ENCODE measurements at places on chromosomes 6 and 20. TPM values are rescaled to one million over a fixed set of nuclear protein-coding genes. Genes with fewer than 3 reads are reported as not detected.

DNA sequence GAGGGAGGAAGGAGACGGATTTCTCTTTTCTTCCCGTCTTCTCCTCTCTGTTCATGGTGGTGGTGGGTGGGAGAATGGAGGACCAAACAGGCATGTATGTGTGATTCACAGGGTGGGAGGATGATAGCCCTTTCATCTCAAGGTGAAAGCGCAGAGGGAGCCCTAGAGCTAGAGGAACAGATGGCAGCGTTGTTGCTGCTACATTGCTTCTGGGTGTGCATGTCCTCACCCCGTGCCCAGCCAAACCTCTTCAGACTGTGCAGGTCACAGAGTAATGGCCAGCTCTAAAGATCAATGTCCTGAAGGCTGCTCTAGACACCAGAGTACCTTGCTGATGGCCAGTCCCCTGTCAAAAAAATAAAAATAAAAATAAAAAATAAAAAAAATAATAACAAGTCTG is 301.8 kb downstream of the TBC1D7 start:
- no peak overlapping the region for H3K4me3 ChIP-seq
- H3K4me1 ChIP-seq, result no peaks in the 10 kb centered on the region
- no peaks in the 10 kb centered on the region for H3K27me3 ChIP-seq
- H3K36me3 ChIP-seq, result no peaks in the 10 kb centered on the region
- DNase-seq, result no peak

DNA sequence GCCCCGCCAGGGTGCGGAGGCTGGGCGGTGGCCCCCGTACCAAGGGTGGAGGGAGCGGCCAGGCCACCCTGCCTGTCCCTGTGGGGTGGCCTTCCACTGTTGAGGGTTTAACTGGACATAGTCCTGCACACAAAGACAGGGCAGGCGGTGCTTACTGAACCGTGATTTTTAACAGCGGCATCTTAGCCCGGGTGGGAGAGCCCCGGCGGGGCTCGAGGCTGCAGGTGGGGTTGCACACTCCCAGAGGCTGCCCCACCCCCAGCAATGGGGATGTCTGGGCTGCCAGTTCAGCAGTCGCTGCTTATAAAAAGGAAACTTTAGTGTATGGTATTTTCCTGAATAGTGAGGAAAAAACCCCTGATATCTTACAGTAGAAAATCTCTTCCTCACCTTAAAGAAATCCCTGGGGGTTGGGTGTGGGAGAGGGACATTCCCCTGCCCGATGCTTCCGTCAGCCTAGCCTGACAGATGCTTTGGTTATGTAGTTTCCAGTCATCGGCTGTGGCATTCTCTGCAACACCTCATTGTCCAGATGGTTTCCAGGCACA is 79.4 kb downstream of the IRF4 start:
- no peak overlapping the region for H3K4me3 ChIP-seq
- H3K27me3 ChIP-seq, result peaks cover 4% of the 10 kb centered on the region
- H3K4me1 ChIP-seq, result no peaks in the 10 kb centered on the region
- no peaks in the 10 kb centered on the region for H3K36me3 ChIP-seq
- DNase-seq, result no peak

DNA sequence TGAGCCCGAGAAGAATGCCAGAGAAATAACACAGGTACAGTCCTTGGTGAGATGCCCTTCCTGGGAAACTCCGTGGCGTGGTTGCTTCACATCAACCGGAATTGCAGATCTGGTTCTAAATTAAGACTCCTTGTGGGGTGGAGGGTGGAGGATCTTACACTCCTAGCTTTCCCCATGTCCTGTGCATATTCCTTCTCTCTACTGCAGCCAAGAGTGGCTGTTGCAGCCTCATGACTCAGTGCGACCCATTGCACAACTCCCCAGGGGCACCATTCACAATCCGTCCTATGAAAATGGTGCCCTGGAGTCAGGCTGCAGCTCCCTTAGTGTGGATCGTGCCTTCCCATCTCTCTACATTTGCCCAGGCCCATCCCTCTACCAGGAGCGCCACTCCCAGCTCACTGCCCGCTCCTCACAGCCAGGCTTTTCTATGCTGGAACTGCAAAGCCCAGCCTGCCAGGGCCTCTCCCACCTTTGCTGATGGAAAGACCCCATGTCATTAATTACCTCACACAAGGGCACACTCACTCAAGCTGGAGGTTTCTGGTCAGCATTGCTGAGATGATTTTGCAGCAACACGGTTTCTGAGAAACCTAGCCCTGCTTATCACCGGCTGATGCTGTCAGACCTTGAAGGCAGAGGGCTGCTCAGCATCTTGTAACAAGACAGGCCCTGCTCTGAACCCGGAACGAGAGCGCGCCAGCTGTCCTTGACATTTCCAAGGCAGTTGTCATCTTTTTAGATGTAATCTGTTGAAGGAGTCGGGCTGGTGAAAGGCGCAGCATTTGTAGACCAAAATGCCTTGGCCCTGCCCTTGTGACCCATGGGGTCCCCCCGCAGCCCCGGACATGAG is 39.7 kb downstream of the SIRPA start:
- H3K36me3 ChIP-seq, result peaks cover 32% of the 10 kb centered on the region
- H3K4me3 ChIP-seq, result no peak overlapping the region
- peak overlapping the region; percentile 18 for H3K27ac ChIP-seq
- no peak for DNase-seq
- peaks cover 17% of the 10 kb centered on the region for H3K4me1 ChIP-seq

- H3K36me3 ChIP-seq, result no peaks in the 10 kb centered on the region
- H3K4me1 ChIP-seq, result no peaks in the 10 kb centered on the region
- H3K27ac ChIP-seq, result no peak overlapping the region
- no peak for DNase-seq
- H3K4me3 ChIP-seq, result no peak overlapping the region
Measured at GRCh38 chr6:162442687-162443086, 284.9 kb downstream of the PRKN start.

DNA sequence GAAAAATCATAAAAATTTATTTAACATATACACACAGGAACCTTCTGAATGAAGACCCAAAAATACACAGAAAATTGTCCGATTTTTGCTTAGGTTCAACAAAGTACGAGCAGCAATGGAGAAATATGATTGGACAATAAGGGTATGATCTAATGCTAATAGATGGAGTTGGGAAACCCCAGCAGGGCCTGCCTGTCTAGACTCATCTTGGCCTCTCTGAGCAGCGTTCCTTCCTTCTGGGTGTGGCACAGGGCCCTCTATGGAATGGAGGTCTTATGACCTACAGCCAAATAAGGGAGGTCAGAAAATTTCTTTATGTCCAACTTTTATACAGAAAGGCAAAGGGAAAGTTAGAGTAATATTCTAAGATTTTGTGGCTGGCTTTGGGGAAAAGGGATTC is 27.7 kb upstream of the ENPP4 start:
- H3K36me3 ChIP-seq, result no peaks in the 10 kb centered on the region
- no peak overlapping the region for H3K27ac ChIP-seq
- H3K27me3 ChIP-seq, result no peaks in the 10 kb centered on the region

- H3K27ac ChIP-seq, result no peak overlapping the region
- no peaks in the 10 kb centered on the region for H3K36me3 ChIP-seq
- no peaks in the 10 kb centered on the region for H3K4me1 ChIP-seq
Measured at GRCh38 chr20:4607287-4607713, 114.4 kb upstream of the PRND start.

Gene NOTCH4
- total RNA-seq, result 63.6 TPM

Gene PRDM1
- 13.9 TPM for total RNA-seq

Gene TREM2
- total RNA-seq, result 58.5 TPM
